Motor neuron (in vitro differentiated cells): ENCODE measurements at places on chromosomes 16 and 17.
A peak's percentile ranks its signal among the peaks of the same experiment; 100 is the strongest.

DNA sequence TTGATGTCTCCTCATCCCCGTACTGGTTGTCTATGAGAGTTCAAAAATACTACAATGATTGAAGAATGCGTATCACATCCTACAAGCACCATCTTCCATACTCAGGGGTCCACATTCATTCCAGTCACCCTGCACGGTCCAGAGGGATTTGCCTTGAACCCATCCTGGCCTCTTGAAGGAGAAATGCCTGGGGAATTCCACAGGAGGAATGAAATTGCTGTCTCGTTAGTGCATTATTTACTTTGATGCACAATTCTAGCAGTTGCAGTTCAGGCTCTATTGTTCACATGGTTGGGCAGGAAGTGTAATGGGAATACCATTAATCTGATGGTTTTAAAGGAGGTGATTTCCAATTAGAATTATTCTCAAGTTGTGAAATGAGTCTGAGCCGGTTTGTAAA is 369.1 kb upstream of the XYLT1 start:
- ATAC-seq: no peak

DNA sequence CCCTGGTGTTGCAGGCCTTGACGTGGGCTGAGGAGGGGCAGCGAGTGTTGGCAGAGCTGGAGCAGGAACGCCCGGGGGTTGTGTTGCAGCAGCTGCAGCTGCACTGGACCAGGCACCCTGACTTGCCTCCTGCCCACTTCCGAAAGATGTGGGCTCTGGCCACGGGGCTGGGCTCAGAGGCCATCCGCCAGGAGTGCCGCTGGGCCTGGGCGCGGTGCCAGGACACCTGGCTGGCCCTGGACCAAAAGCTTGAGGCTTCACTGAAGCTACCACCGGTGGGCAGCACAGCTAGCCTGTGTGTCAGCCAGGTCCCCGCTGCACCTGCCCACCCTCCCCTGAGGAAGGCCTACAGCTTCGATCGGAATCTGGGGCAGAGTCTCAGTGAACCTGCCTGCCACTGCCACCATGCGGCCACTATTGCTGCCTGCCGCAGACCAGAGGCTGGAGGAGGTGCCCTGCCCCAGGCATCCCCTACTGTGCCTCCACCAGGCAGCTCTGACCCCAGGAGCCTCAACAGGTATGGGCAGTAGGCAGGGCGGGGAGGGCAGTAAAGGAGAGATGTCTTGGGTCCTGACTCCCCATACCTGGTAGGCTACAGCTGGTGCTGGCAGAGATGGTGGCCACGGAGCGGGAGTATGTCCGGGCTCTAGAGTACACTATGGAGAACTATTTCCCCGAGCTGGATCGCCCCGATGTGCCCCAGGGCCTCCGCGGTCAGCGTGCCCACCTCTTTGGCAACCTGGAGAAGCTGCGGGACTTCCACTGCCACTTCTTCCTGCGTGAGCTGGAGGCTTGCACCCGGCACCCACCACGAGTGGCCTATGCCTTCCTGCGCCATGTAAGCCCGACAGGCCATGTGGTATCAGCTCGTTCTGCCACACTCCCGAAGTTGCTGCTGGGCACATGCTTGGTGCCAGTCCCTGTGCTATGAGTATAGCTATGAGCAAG is 5.6 kb downstream of the PLEKHG4 start:
- peak; percentile 39 for ATAC-seq

DNA sequence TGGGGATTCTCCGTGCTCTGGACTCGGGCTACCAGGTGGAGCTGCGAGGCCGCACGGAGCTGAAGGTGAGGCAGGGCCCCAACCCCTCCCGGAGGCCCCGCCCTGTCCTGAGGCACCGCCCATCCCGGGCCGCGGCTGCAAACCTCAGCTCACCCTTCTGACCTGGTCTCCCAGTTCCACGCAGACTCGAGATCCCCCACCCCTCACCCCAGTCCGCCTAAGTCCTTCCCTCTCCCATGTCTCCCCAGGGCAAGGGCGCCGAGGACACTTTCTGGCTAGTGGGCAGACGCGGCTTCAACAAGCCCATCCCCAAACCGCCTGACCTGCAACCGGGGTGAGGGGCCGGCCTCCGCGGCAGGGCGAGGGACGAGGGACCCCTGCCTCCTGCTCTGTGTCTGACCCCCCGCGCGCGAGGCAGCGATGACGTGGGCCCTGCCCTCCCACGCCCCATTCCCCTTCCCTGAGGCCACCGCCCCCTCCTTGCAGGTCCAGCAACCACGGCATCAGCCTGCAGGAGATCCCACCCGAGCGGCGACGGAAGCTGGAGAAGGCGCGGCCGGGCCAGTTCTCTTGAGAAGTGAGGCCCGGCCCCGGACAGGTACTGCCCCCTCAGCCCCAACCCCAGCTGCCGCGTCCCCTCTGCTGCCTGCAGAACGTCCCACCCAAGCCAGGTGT is 13.7 kb downstream of the GUCY2D start:
- peak; percentile 71 for ATAC-seq

GRCh38 chr17:12719948-12720347 is 54.3 kb downstream of the MYOCD start:
- no peak for ATAC-seq

GRCh38 chr17:73215447-73215846 is 22.6 kb downstream of the COG1 start:
- ATAC-seq: peak; percentile 25

DNA sequence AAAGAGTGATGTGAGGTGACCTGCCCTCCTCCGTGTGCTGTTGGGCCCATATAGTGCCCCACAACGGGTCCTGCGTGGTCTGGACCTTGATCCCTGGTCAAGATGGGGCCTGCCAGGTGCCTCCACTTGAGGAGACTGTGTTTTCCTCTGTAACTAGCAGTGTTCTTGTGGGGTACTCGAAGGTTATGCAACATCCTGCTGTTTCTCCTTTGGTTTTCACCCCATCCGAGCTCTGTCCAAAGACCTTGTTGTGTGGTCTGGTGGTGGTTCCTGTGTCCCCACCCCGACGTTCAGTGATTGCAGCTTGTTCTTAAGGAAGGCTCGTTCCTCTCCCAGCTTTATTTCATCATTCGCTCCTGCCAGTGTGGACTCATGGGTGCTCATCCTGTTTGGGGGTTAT is 38.7 kb upstream of the ZNF750 start:
- no peak for ATAC-seq

DNA sequence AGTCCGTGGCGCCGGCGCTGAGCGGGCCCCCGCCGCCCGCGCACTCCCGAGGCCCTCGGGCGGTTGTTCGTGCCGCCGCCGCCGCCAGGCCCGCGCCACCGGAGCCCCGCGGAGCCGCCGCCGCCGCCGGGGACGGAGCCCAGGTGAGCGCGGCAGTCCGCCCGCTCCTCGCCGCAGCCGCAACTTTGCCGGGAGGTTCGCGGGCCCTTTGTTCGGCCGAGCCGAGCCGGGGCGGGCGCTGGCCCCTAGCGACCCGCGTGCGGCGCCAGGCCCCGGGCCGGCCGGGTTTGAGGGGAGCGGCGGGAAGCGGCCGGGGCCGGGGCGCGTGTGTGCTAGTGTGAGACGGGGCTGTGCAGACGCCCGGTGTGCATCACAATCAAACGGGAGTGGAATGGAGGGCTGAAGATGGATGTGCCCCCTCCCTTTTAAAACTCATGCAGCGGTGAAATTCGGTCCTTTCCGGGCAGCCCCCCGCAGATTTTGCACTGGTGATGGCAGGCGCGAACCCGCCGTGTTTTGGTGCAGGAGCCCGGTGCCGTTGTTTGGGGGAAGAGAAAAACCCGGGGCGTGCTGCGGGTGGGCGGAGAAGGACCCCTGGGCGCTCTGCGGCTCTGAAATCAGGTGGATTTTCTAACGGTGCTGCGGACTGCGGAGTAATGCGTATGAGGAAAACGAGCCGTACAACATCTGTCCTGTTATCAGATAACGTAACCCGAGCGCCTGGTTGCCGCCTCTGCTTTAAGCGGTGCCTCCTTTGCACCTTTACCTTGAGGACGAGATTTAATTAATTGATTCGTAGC is 823 bp downstream of the TNRC6C start:
- no peak for ATAC-seq

- ATAC-seq: no peak
These were observed 319.1 kb downstream of the TOX3 start for GRCh38 chr16:52227851-52228250.

- ATAC-seq: no peak
These were observed 65.6 kb downstream of the TOM1L2 start for GRCh38 chr17:17906418-17907215.

GRCh38 chr16:21228361-21228872 is 5.1 kb upstream of the ANKS4B start:
- no peak for ATAC-seq

GRCh38 chr17:38464723-38465390 is 36.6 kb downstream of the ARHGAP23 start:
- peak; percentile 84 for ATAC-seq

- no peak for ATAC-seq
These were observed 2.0 kb downstream of the SEPHS2 start for GRCh38 chr16:30443631-30444030.

- ATAC-seq: no peak
These were observed 8.0 kb downstream of the ST3GAL2 start for GRCh38 chr16:70430667-70431536.
